Thoracic aorta (tissue), 2 donors: ENCODE measurements at places on chromosomes 4 and X. TPM values are rescaled to one million over a fixed set of nuclear protein-coding genes. Genes with fewer than 3 reads are reported as not detected.

DNA sequence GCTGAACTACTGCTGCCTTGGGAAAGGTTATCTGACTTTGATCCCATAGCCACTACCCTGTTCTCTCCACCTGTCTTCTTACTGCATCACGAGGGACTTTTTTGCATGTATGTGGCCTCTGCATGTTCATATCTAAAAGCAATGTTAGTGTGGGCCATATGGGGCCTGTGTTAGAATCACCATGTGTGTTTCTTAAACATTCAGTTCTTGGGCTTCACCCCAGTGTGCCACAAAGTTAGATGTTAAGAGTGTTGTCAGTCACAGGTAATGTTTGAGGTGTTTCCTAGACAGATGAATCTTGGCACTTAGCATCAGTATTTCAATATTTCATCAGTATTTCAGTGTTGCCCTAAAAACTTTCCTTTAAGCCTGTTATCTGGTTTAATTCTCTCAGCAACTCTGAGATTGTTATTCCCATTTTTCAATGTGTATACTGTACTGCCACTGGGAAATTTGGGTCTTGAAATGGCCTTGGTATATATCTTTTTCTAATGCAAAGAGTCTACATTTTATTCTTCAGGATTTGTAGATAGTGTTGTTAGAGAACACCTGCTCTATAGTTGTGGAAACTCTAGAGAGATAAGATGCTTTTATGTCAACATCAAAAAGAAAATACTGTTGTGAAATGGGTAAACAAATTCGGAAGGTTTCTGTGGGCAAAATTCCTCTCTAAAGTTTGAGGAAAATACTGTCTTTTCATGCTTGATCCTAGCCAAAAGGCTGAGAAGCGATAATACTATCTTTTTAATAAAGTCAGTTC lies 259.7 kb downstream of the BMPR1B start:
- DNase-seq, result no peak
- H3K4me3 ChIP-seq, result no peak overlapping the region
- H3K27me3 ChIP-seq, result no peaks in the 10 kb centered on the region
- H3K4me1 ChIP-seq, result peaks cover 23% of the 10 kb centered on the region
- no peak overlapping the region for H3K27ac ChIP-seq

- no peaks in the 10 kb centered on the region for H3K36me3 ChIP-seq
- no peak overlapping the region for H3K27ac ChIP-seq
- no peaks in the 10 kb centered on the region for H3K27me3 ChIP-seq
Observed at GRCh38 chr4:184255361-184255760, 37.7 kb upstream of the ENPP6 start.

- DNase-seq, result no peak
- no peaks in the 10 kb centered on the region for H3K36me3 ChIP-seq
- H3K27me3 ChIP-seq, result no peaks in the 10 kb centered on the region
- no peak overlapping the region for H3K27ac ChIP-seq
- H3K4me3 ChIP-seq, result no peak overlapping the region
Observed at GRCh38 chrX:30997411-30997810, 74.4 kb downstream of the FTHL17 start.

- H3K27me3 ChIP-seq, result no peaks in the 10 kb centered on the region
- no peaks in the 10 kb centered on the region for H3K36me3 ChIP-seq
- H3K4me1 ChIP-seq, result no peaks in the 10 kb centered on the region
- H3K4me3 ChIP-seq, result no peak overlapping the region
- no peak overlapping the region for H3K27ac ChIP-seq
Observed at GRCh38 chrX:38606821-38607220, 45.5 kb downstream of the TSPAN7 start.

DNA sequence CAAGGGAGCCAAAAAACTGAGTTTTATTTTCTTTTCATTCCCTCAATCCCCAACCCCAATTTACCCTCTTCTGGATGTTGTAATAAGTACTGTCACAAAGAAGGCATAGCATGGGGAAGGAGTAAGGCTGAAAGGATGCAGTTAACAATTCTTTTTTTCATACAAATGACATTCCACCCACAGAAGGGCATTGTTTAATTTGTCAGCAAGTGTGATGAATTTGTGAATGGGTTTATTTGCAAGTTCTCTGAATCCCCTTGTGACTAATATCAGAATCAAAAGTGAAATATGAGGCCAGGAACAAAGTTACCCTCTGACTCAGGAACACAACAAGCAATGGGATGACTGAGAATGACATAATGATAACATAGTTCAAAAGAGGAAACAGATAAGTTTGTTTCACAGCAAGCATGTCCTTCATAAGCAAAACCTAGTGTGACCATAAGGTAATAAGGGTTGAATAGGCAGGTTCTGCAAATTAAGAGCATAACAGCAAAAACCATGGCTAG lies 2.1 kb downstream of the GEMIN8 start:
- H3K4me1 ChIP-seq, result peaks cover 23% of the 10 kb centered on the region
- H3K4me3 ChIP-seq, result no peak overlapping the region
- H3K36me3 ChIP-seq, result no peaks in the 10 kb centered on the region
- no peak for DNase-seq
- H3K27me3 ChIP-seq, result no peaks in the 10 kb centered on the region

DNA sequence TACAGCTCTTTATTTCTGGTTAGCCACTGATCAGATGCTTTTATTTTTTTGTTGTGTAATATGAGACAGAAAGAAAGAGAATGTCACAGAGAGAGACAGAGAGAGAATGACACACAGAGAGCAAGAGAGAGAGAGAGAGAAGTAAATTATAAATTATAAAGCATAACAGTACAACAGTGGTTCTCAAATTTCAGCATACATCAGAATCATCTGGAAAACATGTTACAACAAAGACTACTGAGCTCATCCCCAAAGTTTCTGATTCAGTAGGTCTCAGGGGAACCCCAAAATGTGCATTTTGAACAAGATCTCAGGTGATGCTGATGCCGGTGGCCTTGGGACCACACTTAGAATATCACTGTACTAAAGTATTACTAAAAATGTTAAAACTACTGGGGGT lies 245.8 kb upstream of the DIAPH2 start:
- no peaks in the 10 kb centered on the region for H3K36me3 ChIP-seq
- H3K4me1 ChIP-seq, result peaks cover 24% of the 10 kb centered on the region
- no peak overlapping the region for H3K27ac ChIP-seq
- H3K27me3 ChIP-seq, result no peaks in the 10 kb centered on the region
- no peak overlapping the region for H3K4me3 ChIP-seq

DNA sequence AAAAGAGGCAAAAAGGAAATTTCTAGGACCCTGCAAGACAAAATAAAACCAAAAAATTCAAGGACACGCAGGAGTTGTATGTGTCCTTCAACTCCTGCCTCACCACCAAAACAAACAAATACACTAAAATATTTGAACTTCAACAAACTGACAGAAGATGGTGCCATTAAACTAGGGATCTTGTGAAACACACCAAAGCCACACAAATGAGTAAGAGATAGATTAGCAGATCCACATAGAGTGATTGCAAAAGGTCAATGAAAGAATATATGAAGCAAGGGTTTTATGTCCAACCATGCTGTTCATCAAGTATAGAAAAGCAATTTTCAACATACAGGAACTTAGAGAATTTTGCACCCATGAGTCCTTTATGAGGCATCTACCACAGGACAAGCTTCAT lies 40.1 kb upstream of the SCML1 start:
- H3K4me3 ChIP-seq, result no peak overlapping the region
- no peaks in the 10 kb centered on the region for H3K4me1 ChIP-seq
- H3K27me3 ChIP-seq, result no peaks in the 10 kb centered on the region

GRCh38 chr4:67565284-67565683 lies 6.8 kb downstream of the STAP1 start:
- H3K4me1 ChIP-seq, result no peaks in the 10 kb centered on the region
- no peak overlapping the region for H3K4me3 ChIP-seq
- no peak for DNase-seq
- no peak overlapping the region for H3K27ac ChIP-seq
- H3K27me3 ChIP-seq, result no peaks in the 10 kb centered on the region

- H3K36me3 ChIP-seq, result no peaks in the 10 kb centered on the region
- H3K4me1 ChIP-seq, result no peaks in the 10 kb centered on the region
- H3K27me3 ChIP-seq, result no peaks in the 10 kb centered on the region
Observed at GRCh38 chr4:5200513-5200912, 149.2 kb downstream of the STK32B start.

DNA sequence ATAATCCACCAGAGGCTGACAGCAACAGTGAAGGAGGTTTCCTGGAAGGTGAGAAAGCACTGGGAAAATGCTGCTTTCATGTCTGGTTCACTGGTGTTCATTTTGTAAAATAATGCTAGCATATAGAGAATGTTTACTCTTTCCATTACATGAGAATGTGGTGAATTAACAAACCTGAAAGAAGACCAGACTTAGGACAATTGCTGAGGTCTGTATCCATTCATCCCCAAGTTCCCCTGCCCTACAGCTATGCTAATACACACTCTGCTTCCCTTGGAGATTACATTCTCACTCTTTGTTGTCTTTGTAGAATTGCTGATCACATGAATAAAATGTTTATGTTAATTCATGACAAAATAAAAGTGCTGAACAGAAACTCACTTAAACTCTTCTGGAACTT lies 99.5 kb downstream of the ARHGAP6 start:
- no peak for DNase-seq
- H3K27me3 ChIP-seq, result no peaks in the 10 kb centered on the region
- no peak overlapping the region for H3K4me3 ChIP-seq
- peaks cover 11% of the 10 kb centered on the region for H3K4me1 ChIP-seq
- H3K27ac ChIP-seq, result no peak overlapping the region
- no peaks in the 10 kb centered on the region for H3K36me3 ChIP-seq

- peak overlapping the region; percentile 22 for H3K27ac ChIP-seq
- no peak for DNase-seq
- no peak overlapping the region for H3K4me3 ChIP-seq
- no peaks in the 10 kb centered on the region for H3K27me3 ChIP-seq
- peaks cover 62% of the 10 kb centered on the region for H3K4me1 ChIP-seq
Observed at GRCh38 chr4:118823471-118823870, 12.5 kb downstream of the SEC24D start.

GRCh38 chr4:32841217-32841616 lies 2121.0 kb downstream of the PCDH7 start:
- no peak overlapping the region for H3K27ac ChIP-seq
- H3K4me1 ChIP-seq, result no peaks in the 10 kb centered on the region
- H3K36me3 ChIP-seq, result no peaks in the 10 kb centered on the region
- no peak overlapping the region for H3K4me3 ChIP-seq
- H3K27me3 ChIP-seq, result no peaks in the 10 kb centered on the region
- no peak for DNase-seq

DNA sequence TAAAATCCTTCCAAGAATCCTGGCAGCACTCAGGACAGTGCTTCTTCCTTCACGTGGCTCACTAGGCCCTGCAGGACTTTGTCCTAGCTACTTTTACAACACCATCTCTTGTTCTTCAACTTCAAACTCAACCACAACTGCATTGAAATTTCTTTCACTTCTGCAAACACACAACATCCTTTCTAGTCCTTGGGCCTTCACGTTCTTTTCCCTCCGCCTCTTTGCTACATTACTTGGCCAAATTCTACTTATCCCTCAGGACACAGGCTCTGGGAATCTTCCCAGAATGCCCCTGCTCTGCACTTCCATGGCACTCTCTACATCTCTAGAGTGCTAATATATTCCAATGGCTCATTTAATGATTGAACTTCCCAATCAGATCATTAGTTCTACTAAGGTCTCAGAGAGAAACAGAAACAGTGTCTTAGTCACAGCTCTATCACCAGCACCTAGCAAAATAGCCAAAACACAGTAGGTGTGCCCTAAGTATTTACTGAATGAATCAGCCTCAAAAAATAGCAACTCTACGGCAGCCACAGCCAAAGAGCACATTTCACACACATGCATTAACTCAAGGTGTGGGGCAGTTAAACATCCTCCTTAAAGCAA lies 73.3 kb downstream of the MANBA start:
- H3K27ac ChIP-seq, result peak overlapping the region; percentile 32
- no peaks in the 10 kb centered on the region for H3K27me3 ChIP-seq
- H3K36me3 ChIP-seq, result peaks cover 5% of the 10 kb centered on the region

DNA sequence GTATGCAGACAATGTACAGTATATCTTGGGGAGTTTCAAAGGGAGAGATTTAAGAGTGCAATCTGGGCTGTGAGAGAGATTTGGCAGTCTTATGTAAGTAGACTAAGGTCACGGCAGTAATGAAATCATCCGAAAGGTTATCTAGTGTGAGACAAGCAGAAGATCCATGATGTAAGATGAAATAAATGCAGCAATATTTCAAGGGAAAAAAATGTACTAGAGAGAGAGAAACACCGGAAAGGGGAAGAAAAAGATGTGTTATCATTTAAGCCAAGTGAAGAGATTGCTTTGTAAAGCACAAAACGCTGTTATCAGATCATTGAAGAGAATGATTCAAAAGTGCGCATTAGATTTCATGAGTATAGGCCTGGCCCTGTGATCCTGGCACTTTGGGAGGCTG lies 88.4 kb upstream of the GUCY1A1 start:
- DNase-seq, result no peak
- H3K4me3 ChIP-seq, result no peak overlapping the region
- H3K27ac ChIP-seq, result no peak overlapping the region
- H3K36me3 ChIP-seq, result no peaks in the 10 kb centered on the region
- no peaks in the 10 kb centered on the region for H3K27me3 ChIP-seq

DNA sequence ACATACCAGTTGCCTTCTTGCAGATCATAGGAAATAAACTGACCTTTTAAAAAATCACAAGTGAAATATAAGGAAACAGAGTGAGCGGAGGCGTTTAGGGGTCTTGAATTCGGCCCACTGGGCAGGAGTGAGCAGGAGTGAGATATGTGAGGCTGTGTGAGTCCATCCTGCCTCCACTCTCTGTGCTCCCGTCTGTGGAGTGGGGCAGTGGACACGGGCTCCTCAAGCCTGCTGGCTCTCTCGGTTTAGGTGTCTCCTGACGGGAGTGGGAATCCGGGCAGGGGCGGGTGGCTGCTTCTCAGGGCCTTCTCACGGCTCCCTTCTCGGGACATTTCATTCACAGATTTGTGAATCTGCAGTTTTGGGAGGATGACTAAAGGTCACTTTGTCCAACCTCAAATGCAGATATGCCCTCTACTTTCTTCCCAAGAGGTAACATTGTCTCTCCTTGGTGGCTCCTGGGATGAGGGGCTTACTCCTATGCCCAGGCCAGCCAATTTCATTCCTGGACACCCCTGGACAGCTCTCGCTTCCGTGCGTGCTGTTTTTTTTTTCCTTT lies 27.6 kb downstream of the CYTL1 start:
- no peaks in the 10 kb centered on the region for H3K27me3 ChIP-seq
- no peaks in the 10 kb centered on the region for H3K36me3 ChIP-seq
- H3K4me3 ChIP-seq, result no peak overlapping the region
- no peak for DNase-seq
- H3K4me1 ChIP-seq, result no peaks in the 10 kb centered on the region
- peak overlapping the region; percentile 79 for H3K27ac ChIP-seq

GRCh38 chrX:133989490-133989889 lies 4.1 kb upstream of the GPC3 start:
- DNase-seq, result no peak
- no peaks in the 10 kb centered on the region for H3K4me1 ChIP-seq
- no peak overlapping the region for H3K4me3 ChIP-seq
- H3K36me3 ChIP-seq, result no peaks in the 10 kb centered on the region
- H3K27me3 ChIP-seq, result no peaks in the 10 kb centered on the region
- H3K27ac ChIP-seq, result no peak overlapping the region

DNA sequence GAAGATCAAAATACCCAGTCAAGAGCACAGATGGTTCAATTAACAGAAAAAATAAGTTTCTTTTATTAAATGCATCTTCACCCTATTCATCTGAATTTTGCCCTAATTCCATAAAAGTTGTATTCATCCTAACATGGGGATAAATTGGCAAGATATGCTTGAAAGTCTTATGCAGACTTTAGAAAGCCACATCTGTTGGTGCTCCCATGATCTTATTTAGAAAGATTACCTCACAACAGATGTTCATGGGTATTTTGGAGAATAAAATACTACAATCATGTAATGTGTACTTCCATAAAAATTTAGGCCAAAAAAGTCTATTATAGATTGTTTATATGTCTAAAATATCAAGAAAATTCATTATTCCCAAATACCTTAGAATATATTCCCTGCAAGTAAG lies 510.3 kb downstream of the TECRL start:
- DNase-seq, result no peak
- no peaks in the 10 kb centered on the region for H3K27me3 ChIP-seq
- no peaks in the 10 kb centered on the region for H3K4me1 ChIP-seq
- H3K36me3 ChIP-seq, result no peaks in the 10 kb centered on the region

ZMAT1 gene
- 14.9 TPM for total RNA-seq

KLF3 gene
- 45.8 TPM for total RNA-seq

PLA2G12A gene
- 635 TPM for total RNA-seq

CXCL10 gene
- 16.2 TPM for total RNA-seq

CPLX1 gene
- 0.85 TPM for total RNA-seq
